ENCODE measurements at places on chromosomes 11 and 22.

- DNase-seq = peak; percentile 21
These were observed 33.4 kb upstream of the PTPRJ start for GRCh38 chr11:47946682-47947559.

GRCh38 chr11:111745719-111746504, 20.3 kb downstream of the PPP2R1B start:
- DNase-seq = no peak

DNA sequence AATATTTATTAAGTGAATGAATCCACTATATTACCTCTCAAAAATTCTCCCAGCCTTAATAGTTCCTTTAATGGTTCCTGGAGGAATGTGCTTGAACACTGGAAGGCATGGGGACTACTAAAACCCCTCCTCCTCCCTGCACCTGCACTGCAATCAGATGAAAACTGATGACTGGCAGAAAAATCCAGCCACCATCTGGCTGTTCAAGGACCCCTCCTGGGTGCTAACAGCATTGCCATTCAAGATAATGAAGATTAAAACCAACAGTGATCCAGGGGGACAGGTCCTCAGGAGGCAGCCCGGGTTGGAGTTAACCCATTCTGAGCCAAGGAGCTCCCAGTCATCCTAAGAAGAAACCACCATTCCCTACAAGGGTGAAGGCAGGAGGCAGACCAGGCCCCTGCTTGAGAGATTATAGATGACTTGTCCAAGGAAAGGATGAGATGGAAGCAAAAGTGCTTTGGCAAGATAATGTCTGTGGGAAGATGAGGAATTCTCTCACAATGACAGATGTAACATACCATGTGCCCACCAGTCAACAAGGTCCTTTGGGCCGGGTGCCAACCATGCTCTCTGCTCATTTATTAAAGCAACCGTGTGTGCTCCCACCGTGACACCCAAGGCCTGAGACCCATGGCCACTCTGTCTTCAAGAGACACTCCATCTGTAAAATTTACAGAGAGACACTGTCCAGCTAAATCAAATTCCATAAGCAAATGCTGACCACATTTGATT, 90.6 kb downstream of the LARGE1 start:
- no peak for DNase-seq

GRCh38 chr11:3132831-3133260, 32.3 kb downstream of the OSBPL5 start:
- DNase-seq = no peak

DNA sequence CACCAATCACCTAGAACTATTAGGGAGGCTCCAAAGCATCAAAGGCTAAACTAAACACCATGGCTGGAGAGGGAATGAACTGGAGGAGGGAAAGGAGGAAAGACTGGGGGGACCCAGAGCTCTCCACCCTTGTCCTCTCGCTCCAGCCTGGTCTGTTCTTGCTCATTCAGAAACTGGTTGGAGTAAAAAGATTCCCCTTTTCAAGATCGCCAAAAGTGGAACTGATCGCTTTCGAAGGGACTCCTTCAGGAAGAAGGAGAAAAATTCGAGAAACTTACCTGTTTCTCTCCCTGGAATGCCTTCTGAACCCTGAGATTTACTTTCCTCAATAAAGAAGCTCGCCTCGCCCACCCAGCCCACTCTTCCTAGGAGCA, 46.9 kb downstream of the OR4D9 start:
- DNase-seq = peak; percentile 44

GRCh38 chr11:100863080-100863581, 176.0 kb downstream of the ARHGAP42 start:
- DNase-seq = peak; percentile 11

- no peak for DNase-seq
These were observed 39.2 kb upstream of the SLN start for GRCh38 chr11:107751082-107751481.

GRCh38 chr11:46200537-46201281, 76.8 kb upstream of the CREB3L1 start:
- DNase-seq = no peak

- no peak for DNase-seq
These were observed 268.6 kb upstream of the SESN3 start for GRCh38 chr11:95499516-95500135.

DNA sequence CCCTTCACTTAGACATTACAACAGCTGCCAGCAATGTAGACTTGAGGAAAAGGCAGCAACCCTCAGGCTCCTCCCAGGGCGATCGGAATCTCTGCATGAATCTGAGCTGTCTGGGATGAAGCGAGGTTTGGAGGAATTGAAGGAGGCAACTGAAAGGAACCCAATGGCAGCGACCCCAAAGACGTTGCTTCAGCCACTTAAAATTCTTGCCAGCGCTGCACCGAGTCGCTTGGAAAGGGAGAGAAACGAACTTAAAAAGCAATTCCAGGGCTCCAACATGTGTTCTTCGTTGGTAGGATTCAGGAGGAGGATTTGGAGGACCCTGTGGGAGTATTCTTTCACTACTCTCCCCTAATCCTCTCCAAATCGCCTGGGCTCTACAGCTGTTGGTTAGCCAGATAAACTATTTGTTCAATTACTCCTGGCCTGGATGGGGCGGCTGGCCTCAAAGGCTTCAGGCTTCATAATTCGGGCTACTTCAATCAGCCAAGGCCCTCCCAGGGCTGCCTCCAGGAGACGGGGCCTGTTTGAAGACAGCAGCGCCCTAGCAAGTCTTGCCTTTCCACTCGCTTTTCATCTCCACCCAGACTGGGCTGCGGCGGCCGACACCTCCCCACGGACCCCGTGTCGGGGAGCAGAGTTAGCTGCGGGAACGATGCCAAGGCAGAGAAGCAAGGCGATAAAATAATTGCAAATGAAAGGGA, 72.4 kb upstream of the TMEM45B start:
- no peak for DNase-seq

DNA sequence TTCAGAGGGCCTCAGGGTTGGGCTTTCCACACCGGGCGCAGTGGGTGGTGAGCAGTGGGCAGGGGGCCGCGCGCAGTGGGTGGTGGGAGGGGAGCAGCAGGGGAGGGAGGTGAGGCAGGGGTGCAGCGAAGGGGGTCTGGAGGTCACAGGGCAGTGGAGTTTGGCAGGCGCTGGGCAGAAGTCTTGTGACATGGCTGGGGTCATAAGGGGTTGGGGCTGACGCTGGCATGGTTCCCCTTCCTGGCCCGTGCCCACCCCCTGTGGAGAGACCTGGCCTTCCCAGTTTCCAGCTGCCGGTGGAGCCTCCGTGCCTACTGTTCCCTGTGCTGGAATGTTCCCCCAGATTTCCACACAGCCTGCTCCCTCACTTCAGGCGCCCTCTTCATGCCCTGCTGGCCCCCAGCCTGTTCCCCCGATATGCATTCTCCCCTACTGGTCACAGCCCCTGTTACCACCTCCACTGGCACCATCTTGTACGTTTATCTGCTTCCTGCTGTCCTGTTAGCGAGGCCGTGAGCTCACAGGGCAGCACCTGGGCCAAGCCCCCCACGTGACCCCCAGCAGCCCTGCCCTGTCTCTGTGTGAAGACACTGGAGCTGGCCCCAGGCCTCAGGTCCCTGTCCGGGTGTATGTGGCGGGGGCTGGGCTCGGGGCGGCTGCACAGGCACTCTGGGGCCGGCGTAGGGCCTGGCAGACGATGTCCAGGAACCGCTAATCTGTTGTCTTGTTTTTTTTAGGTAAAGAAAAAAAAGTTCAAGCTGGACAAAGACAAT, 111.6 kb downstream of the KCNQ1OT1 start:
- no peak for DNase-seq

- peak; percentile 16 for DNase-seq
These were observed 20.2 kb upstream of the SHISAL1 start for GRCh38 chr22:44332946-44333345.

DNA sequence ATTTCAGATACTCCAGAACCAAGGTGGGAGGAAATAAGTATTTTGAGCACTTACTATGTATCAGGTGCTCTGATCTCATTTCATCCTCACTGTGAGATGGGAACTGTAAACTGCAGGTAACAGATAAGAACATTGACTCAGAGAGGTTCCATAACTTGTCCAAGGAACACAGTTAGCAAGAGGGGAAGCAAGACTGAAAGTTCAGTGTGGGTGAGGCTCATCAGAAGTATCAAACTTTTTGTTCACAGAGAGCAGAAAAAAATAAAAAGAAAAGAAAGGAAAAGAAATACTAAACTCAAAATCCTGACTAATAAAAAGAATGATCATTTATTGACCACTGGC, 37.1 kb downstream of the RAB30 start:
- DNase-seq = no peak

DNA sequence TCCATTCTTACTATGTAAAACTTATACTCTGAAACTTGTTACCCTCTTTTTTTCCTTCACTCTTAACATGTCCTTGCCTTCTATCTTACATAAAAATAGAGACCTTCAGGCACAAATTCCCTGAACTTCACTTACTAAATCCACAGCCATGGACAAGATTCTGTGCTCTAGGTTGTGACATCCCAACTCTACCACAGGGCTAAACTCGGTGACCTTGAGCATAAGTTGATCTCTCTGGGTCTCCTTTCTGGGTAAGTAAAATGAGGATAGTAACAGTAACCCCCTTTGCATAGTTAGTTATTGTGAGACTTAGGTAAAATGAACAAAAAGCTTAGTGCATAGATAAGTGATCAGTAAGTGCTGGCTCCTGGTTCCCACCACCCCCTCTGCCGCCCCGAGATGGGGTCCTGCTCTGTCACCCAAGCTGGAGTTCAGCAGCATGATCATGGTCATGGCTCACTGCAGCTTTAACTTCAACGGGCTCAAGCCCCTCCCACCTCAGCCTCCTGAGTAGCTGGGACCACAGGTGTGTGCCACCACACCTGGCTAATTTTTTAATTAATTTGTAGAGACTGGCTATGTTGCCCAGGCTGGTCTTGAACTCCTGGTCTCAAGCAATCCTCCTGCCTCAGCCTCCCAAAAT, 20.1 kb downstream of the C11orf58 start:
- DNase-seq = no peak

DNA sequence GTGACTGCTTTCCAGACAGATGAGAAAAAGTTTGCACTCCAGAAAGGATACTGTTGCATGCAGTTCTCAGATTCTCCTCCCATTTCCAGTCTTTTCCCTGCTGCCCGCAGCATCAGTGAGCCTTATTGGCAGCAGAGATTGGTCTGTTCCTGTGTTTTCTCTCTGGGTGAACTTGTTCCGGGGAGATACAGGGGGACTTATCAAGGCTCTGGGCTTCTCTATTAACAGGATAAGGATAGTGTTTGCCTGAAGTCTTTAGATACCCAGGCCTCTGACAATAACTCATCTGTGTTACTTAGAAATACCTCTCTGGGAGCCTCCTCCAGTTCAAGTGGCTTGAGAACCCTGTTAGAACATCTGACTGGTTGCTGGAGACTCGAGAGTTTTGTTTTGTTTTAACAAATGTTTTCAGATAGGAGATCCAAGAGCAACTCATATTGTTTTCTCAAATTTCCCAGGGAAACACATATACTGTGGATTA, 154.7 kb downstream of the BLID start:
- no peak for DNase-seq

- DNase-seq = no peak
These were observed 120.1 kb upstream of the LRRC4C start for GRCh38 chr11:41579546-41579945.

GRCh38 chr11:31910950-31911576, 99.9 kb upstream of the PAX6 start:
- DNase-seq = no peak

GRCh38 chr11:110793556-110793955, 81.3 kb upstream of the ARHGAP20 start:
- no peak for DNase-seq

DNA sequence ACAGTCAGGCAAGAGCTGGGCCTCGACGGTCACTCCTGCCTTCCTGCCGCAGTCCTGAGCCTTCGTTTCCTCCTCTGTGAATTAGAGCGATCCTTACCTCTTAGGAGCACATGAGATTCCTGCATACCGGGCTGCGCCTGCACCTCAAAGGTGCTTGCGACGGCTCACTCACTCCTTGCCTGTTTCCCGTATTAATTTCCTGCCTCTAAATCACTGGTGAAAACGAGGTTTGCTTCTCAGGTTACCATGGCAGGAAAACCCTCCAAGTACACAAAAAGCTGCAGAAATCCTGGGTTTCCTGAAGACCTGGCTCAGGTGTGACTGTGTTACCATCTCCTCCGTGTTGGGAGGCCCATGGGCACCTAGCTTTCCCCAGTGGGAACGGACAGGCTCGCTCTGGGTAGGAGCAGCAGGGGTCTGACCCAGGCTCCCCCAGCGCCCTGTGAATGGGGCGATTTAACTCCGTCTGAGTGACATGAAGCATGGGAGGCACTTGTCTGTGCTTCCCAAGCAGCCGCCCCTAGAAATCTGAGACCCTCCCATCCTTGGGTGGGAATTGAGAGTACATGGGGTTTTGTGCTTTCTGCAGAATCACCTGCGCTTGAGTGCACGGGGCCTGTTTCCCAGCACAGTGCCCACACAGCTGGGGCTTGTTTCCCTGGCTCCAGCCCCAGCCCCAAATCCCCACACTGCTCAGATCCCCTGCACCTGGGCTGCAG, 64.8 kb downstream of the PHF21B start:
- DNase-seq = no peak

DNA sequence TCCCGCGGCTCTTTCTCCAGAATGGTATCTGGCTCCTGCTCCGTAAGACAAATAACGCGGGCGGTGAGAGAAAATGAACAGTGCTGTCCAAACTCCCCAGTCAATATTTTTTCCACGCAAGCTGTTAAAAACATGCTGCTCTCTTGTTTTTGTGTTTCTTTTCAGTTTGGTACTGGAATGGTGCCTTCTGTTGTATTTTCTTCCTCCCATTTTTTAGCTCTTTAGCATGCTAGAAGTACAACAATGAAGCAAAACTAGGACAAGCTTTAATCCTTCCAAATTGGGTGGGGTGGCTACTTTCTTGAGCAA, 599 bp upstream of the PPP2R1B start:
- no peak for DNase-seq

DNA sequence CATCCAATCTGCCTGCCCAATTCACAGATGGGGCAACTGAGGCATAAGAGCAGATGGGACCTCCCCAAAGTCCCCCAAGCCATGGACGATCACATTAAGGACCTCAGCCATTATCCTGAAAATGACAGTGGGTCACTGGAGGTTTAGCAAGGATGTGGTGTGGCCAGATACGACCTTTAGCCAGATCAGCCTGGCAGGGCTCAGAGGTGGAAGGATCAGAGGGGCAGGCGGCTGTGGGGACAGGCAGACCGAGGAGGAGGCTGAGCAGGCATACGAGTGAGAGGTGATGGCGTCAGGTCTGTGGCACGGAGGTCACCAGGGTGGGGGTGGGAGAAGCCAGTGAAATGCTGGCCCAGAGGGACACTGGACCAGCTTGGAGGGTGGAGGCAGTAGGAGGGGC, 14.1 kb upstream of the TMPRSS6 start:
- no peak for DNase-seq

DNA sequence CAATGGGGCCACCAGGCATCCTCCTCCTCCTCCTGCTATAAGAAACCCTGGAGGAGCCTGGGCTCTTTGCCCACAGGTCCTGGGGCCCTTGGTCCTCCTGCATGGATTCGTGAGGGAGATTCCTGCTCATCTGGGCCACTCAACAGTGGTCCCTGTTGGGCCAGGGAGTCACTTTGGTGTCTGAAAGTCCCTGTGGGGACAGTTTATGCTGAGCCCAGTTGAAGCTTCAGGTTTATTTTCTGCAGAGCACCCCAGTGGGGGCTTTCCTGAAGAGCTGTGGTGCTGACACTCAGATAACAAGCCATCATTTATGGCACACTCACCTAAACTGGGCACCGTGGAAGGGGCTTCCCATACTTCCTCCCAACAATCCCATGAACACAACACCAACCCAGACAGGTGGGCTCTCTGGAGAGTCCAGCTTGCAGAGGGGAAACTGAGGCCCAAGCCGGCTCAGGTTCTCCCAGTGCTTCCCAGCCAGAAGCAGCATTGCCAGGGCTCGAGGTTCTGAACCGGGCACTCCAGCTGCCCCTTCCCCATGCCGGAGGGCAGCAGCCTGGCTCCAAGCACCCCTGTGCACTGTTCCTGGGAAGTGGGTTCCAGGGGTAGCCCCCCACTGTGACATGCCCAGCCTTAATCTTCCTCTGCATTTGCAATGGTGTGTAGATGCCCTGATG, 91.3 kb downstream of the MYEOV start:
- DNase-seq = no peak
